ENCODE measurements at places on chromosomes 6 and 20.
A peak's percentile ranks its signal among the peaks of the same experiment; 100 is the strongest.

- peak; percentile 56 for DNase-seq
Measured at GRCh38 chr20:63101781-63102720, 95.3 kb upstream of the BHLHE23 start.

- DNase-seq, result no peak
Measured at GRCh38 chr6:47846752-47847151, 64.9 kb downstream of the OPN5 start.

DNA sequence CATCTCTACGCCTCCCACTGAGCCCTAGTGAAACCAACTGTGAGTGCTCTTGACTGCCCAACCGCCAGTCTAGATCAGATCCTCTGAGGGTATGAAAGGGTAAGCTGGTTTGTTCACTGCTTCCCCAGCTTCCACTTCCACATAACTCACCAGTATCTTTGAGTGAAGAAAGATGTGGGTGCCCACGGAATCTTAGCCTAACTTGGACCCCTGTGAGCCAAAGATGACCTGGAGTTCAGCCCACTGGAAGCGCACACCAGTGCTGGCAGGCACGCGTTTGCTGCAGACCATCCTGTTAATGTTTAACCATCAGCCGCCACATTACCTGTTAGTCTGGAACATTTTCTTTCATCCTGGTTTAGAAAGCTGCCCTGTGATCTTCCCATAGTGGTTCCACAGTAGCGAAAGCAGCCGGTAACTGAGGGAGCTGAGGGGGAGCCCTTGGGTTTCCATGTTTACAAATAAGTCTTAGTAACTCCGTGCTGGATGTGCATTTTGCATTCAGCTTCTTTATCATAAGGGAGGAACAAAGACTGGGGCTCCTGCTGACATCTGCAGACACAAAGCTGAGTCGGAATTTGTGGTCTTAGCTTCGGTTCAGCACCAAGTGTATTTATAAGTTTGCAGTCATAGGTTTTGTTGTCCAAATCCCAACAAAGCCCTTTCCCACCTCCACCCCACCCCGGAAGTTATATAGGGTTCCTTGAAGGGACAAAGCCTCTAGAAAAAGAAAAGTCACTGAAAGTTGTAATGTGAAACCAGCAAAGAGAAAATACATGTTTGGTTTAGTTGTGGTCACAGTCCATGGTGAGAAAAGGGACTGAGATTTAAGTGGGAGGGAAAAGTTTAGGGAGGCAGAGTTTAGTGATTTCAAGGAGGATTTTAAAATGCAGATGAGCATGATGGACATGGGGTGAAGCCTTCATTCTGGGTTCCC lies 71.0 kb downstream of the SSR1 start:
- no peak for DNase-seq

- DNase-seq, result no peak
Measured at GRCh38 chr20:62923669-62924441, 2.5 kb downstream of the DIDO1 start.

DNA sequence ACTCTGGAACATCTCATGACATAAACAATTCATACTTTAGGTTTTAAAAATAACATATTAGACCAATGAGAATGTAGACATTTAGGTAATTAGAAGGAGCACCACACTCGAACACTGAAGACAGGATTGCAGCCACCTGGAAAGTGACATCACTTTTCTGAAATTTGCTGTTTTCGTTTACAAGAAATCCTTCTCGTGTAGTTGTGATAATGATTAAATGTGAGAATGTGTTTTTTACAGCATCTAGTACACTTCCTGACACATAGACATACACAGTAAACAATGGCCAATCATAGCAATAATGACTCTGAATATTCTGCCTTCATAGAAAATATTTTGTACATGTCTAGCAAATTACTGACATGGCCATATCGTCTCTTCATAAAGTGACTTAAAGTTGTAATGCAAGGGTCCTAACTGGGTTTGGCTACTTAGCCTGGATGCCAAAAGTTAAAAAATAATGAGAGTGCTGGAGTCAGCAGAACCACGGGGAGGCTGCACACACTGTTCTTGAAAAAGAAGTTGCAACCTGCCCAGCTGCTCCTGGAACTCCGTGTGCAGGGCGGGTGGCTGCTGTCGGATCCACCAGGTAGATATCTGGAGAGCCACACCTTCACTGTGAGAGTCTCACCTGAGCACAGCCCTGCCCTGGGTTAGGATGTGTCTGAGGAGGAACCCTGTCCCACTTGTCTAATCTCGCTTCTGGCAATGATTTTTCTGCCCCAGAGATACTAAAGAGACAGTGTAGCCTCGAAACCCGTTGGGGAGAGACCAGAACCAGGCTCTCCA lies 212.9 kb downstream of the QKI start:
- DNase-seq, result no peak

GRCh38 chr6:35044145-35044745 lies 96.9 kb downstream of the TCP11 start:
- DNase-seq, result no peak

GRCh38 chr6:360764-361373 lies 30.7 kb upstream of the IRF4 start:
- no peak for DNase-seq

- DNase-seq, result no peak
Measured at GRCh38 chr20:39745380-39745779, 783.2 kb downstream of the DHX35 start.

DNA sequence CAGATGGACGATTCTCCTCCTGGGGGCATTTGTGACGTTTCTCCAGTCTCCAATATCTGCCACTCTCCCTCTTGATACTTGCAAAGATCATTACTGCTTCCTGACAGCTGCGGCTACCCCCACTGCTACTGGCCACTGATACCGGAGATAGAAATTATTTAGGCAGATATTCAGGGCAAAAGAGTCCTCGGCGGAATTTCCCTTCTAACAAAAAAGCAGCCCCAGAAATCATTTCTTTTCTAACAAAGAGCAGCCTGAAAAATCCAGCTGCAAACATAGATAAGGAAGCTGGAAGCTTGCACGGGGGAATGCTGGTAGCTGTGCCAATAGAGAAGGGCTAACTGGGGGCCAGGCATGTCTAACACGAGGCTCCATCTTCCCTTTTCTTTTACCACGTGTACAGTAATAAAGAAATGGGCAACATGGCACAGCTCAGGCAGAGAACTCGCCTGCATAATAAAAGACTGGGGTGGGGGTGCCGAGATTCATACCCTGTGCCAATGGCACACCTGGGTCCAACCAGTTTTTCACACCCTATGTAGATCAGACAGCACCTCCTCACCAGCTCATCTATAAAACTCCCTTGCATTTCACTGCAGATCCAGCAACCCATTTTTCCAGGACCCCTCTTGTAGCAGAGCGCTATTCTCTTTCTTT lies 6.1 kb downstream of the TP53RK start:
- no peak for DNase-seq

- DNase-seq, result no peak
Measured at GRCh38 chr6:101668496-101669030, 275.1 kb downstream of the GRIK2 start.

GRCh38 chr20:20439602-20440190 lies 71.8 kb downstream of the INSM1 start:
- DNase-seq, result no peak

- no peak for DNase-seq
Measured at GRCh38 chr20:20585146-20585545, 127.3 kb downstream of the RALGAPA2 start.

DNA sequence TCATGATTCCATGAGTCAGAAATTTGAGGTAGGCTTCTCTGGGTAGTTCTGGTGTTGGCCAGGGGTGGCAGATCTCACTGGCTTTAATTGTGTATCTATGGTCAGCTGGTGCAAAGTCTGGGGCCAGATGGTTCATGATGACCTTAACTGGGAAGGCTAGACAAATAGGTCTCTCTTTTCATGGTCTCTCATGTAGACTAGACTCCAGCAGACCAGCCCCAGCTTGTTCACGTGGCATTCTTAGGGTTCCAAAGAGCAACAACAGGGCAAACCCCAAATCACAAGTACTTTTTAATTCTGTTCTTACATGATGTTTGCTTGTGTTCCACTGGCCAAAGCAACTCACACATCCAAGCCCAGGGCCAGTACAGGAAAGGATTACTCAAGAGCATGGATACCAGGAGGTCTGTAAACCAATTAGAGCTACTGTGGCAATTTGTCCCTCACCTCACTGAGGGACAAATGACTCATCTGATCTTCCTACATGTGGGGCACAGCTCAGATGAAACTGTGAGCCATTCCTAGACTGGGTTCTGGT lies 79.5 kb upstream of the PBOV1 start:
- DNase-seq, result no peak

DNA sequence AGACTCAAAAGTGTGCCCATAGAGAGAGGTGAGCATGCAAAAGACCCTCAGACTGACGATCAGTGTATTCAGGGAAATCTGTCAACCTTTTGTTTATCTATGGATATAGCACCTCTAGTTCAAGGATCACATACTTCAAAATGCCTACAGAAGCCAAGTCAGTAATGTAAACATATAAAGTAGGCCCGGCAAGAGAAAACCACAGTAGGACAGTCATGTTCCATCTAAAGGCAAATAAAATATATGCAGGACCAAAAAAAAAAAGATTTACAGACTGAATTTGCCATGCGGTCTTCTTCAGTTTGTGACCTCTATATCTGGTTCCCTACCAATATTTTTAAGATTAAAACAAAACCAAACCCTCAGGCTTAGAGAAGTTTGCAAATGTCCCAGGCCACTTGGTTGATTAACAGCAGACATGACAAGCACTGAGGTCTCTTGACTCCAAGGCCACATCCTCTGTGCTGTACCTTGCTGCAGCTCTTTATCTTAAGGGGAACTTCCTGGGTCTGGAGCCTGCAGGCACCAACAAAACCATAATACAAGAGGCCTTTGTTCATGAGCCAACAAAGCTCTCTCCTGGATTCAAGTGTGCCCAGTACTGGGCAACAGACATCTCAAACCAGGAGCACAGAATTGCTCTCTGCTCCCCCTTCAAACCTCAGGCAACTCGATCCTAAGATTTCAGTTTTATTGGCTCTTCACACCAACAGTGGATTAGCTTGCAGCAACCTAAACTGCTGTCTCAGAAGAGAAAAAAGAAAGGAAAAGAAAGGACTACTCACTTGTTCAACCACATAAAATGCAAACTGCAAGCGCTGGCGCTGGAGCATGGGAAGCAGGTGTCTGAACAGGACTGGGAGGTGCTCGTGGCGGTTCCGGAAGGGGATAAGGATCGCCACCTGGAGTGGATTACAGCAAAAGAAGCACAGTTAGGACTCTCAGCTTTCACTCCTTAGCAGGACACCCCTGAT lies 71.7 kb downstream of the B4GALT5 start:
- DNase-seq, result no peak

DNA sequence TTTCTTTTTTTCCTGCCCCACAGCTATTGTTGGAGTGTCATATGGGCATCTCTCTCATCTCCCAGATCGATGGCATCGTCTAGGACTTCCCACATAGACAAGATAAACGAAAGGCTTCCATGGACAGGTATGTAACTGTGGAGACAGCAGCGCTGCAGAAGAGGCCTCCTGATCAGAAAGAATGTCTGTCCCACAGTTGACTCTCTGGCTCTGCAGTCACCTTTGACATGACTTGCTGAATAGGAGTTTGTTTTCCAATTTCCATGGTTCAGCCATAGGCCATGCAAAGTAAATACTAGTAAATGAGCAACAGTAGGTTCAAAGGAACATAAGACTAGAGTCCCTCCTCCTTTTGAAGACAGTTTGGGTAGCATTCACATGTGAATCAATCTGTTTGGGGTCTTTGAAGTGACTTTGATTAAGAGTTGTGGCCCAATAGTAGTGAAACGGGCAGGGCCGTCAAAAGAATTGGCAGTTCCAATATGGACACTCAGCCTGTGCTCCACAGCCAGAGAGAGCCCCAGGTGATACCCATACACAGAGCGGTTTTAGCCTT lies 134.7 kb upstream of the IFNGR1 start:
- no peak for DNase-seq

- no peak for DNase-seq
Measured at GRCh38 chr6:122050242-122050755, 349.2 kb upstream of the HSF2 start.

GRCh38 chr6:110116258-110116657 lies 63.2 kb downstream of the WASF1 start:
- DNase-seq, result no peak

GRCh38 chr6:98844244-98845210 lies 10.2 kb downstream of the POU3F2 start:
- DNase-seq, result no peak

GRCh38 chr6:10230531-10230930 lies 184.3 kb downstream of the TFAP2A start:
- no peak for DNase-seq

DNA sequence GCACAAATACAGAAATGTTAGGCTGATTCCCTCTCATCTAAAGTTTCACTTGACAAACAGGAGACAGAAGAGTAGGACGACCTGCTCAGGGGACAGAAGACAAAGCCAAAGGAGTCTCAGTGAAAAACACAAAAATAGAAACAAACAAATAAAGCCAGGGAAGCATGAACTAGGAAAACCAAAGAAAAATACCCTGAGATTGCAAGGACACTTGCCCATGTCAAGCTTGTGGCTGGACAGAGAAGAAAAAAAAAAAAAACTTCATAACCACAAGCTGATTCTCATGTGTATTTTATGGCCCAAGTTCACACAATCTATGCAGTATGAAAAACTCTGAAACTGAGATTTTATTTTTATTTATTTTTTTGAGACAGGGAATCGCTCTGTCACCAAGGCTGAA lies 85.6 kb upstream of the BEND6 start:
- DNase-seq, result no peak

DNA sequence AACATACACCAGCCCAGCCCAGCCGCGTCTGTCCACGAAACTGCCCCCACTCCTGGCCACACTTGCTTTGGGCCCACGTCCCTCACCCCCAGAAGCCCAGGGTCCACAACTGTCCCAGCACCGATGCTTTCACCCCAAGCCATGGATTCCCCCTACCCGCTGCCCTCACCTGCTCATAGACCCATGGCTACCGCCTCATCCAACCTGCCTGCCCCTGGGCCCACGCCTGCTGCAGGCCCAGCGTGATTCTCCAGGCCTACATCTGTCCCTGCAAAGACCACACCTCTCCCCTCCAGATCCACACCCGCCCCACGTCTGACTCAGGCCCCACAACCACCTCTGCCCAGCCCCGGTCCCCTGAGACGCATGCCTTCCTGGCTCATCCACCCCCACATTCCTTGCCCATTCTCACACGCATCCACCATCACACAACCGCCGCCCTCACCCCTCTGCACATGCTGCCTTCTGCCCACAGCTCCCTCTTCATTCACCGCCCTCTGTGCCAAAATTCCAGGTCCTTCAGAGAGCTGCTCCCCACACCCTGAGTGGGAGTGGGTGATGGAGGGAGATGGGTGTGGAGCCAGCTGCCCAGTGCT lies 86.7 kb downstream of the GRM4 start:
- DNase-seq, result no peak

- DNase-seq, result no peak
Measured at GRCh38 chr6:16933961-16934360, 167.9 kb upstream of the STMND1 start.

DNA sequence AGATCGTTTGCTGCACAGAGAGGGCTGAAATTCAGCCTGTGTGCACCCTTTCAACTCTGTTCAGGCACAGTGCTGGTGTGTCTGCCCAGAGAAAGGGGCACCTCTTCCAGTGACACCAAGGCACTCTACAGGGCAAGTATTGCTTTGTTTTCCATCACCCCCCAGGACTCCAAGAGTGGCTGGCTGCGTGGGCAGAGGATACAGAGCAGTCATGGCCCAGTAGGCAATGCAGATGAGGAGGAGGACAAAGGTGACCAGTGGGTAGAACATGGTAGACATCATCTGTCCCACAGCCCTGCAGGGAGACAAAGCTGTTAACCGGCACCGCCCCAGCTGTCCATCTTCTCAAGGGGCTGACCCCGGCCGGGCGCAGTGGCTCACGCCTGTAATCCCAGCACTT lies 6.7 kb upstream of the NEU1 start:
- no peak for DNase-seq

GRCh38 chr6:17536586-17536985 lies 63.5 kb upstream of the FAM8A1 start:
- no peak for DNase-seq

Data from CD4-positive, alpha-beta T cell treated with Interleukin-1 beta for 1 hour (primary cell).